Mammary microvascular endothelial cell (primary cell): ENCODE measurements at places on chromosomes 2 and 18. TPM values are rescaled to one million over a fixed set of nuclear protein-coding genes. Genes with fewer than 3 reads are reported as not detected.

Gene NT5DC4
- total RNA-seq: not detected in 2 replicates

Gene STK39
- 10.0 and 13.6 TPM in 2 replicates for total RNA-seq

Gene TSPYL6
- total RNA-seq: not detected in 2 replicates

Gene RPRM
- not detected in 2 replicates for total RNA-seq

Gene SRD5A2
- total RNA-seq: not detected in 2 replicates

Gene MROH2A
- total RNA-seq: not detected in 2 replicates

Gene SERPINB12
- total RNA-seq: not detected in 2 replicates

Gene ACADL
- total RNA-seq: not detected in 2 replicates

Gene RBM43
- total RNA-seq: 2.7 and 3.6 TPM in 2 replicates

Gene RIT2
- not detected in 2 replicates for total RNA-seq

Gene FSHR
- total RNA-seq: not detected in 2 replicates

Gene MARCO
- not detected in 2 replicates for total RNA-seq

Gene ELP2
- total RNA-seq: 37.4 and 45.5 TPM in 2 replicates

Gene GALR1
- total RNA-seq: not detected in 2 replicates

Gene NTSR2
- not detected in 2 replicates for total RNA-seq

Gene INHA
- not detected in 2 replicates for total RNA-seq

Gene DPYSL5
- total RNA-seq: not detected in 2 replicates
